ENCODE measurements at places on chromosomes 4 and X. TPM values are rescaled to one million over a fixed set of nuclear protein-coding genes. Genes with fewer than 3 reads are reported as not detected.

DNA sequence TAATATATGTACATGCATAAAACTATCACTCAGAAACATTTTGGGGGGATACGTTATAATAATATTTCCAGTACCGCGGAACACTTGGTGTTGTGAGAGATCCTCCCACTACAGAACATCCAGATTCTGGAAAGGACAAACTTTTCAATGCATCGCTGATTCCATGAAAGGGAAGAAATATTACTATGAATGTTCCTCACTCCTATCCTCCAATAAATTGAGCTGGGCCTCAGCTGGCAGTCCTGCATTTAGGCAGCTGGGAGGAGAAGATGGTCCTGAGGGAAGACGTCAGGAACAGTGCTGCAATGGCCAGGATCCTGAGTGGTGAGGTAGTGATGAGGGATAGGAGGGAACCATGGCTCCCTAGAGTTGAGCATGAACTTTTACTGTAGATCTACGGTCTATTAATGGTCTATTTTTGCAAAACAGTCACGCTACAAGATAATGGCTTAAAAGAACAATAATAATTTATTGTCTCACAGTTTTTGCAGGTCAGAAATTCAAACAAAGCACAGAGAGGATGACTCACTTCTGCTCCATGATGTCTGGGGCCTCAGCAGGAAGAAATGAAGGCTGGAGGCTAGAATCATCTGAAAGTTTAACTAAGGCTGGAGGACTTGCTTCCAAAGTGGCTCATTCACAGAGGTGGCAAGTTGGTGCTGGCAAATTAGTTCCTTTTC is 538.1 kb downstream of the STIM2 start:
- H3K4me1 ChIP-seq: no peaks in the 10 kb centered on the region
- H3K27me3 ChIP-seq: no peaks in the 10 kb centered on the region
- no peak overlapping the region for H3K27ac ChIP-seq
- no peaks in the 10 kb centered on the region for H3K36me3 ChIP-seq

DNA sequence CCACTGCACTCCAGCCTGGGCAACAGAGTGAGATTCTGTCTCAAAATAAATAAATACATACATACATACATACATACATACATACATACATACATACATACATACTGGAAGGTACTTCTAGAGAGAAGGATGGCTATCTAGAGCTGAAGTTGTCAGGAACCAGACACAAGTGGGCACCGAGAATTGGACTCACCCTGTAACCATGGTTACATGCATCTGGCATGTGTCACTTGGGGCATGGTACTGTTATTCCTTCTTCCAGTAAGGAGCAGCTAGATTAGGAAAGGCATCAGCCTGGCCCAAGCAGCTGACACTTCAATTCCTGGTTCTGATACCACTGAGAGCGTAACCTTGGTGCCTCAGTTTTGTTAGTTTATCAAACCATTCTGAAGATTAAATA is 127.1 kb downstream of the SH3KBP1 start:
- H3K4me1 ChIP-seq: peaks cover 58% of the 10 kb centered on the region
- H3K27ac ChIP-seq: peak overlapping the region; percentile 71
- peak overlapping the region; percentile 55 for H3K4me3 ChIP-seq
- peaks cover 19% of the 10 kb centered on the region for H3K36me3 ChIP-seq
- no peaks in the 10 kb centered on the region for H3K27me3 ChIP-seq

DNA sequence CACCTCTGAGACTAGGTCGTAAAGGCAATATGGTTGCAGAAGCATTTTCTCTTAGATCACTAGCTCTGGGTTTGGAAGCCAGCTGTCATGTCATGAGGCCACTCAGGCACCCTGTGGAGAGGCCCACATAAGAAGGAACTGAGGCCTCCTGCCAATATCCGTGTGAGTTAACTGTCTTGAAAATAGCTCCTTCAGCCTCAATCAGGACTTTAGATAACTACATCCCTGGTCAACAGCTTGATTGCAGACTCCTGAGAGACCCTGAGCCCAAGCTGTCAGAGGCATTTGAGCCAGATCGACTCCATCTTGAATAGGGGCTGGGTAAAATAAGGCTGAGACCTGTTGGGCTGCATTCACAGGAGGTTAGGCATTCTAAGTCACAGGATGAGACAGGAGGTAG is 15.1 kb upstream of the REPS2 start:
- no peak for DNase-seq
- H3K36me3 ChIP-seq: no peaks in the 10 kb centered on the region
- no peak overlapping the region for H3K27ac ChIP-seq
- no peak overlapping the region for H3K4me3 ChIP-seq
- no peaks in the 10 kb centered on the region for H3K27me3 ChIP-seq

GRCh38 chrX:107484002-107484726 is 34.7 kb downstream of the FRMPD3 start:
- H3K36me3 ChIP-seq: no peaks in the 10 kb centered on the region
- peaks cover 47% of the 10 kb centered on the region for H3K27me3 ChIP-seq
- H3K27ac ChIP-seq: no peak overlapping the region
- DNase-seq: no peak

DNA sequence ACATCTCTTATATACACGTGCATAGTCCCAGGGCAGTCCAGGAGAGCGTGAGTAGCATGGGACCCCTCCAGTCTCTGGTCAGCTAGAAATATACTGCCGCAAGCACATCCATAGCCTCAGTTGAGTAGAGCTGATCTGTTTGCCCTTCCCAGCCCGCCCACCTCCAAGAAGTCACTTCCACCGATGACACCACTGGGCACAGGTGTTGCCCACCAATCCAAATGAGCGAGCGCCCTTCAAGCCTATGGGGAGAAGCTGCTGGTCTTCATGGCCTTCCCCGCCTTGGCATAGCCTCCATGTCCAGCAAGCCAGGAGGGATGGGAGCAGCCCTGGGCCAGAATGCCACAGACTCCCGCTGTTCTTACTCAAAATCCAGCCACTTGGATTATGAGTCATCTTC is 10.2 kb downstream of the DUSP9 start:
- H3K27ac ChIP-seq: no peak overlapping the region
- DNase-seq: no peak
- no peaks in the 10 kb centered on the region for H3K36me3 ChIP-seq
- H3K27me3 ChIP-seq: peaks cover 57% of the 10 kb centered on the region

DNA sequence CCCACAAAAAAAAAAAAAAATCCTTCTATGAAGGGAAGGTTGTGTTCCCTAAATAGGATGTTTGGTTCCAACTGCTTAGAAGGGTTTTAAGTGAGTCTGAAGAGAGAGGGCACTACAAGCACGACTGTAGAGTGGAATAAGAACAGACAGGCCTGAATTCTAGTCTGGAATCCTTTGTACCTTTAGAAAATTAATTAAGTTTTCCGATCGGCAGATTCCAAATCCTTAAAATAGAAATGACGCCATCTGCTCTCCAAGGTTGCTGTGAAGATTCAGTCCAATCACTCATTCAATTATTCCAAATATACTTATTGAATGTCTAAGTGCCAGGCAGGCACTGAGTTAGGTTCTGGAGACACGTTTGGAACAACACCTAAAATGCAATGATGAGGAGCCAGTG is 3.8 kb downstream of the HS3ST1 start:
- H3K4me3 ChIP-seq: peak overlapping the region; percentile 92
- peaks cover 12% of the 10 kb centered on the region for H3K4me1 ChIP-seq
- no peaks in the 10 kb centered on the region for H3K27me3 ChIP-seq
- H3K27ac ChIP-seq: peak overlapping the region; percentile 85
- H3K36me3 ChIP-seq: peaks cover 100% of the 10 kb centered on the region

DNA sequence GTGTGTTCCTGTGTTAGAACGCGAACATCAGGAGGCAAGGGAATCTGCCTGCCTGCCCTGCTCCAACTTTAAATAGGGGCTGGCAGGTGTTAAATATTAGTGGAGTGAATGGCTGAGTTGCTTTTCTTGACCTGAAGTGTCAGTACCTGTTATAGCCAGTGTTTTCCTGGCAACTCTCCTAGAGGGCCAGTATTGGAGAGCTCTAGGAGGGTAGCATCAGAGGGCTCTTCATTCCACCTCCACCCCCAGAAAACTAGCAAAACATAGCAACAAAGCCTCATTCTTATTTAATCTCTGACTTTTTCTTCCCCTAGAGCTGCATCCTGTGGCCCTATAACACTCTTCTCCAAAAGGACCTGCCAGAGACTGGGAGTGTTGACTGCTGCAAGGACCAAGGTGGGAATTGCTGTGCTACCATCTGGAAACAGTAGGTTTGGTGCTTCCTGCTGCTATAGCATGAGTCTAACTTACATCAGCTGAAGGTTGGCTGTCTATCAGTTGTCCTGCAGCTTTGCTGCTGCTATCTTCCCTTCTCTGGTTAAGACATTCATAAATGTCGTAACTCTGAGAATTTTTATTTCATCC is 33.5 kb downstream of the SGMS2 start:
- DNase-seq: no peak
- H3K4me3 ChIP-seq: no peak overlapping the region
- peaks cover 28% of the 10 kb centered on the region for H3K4me1 ChIP-seq

GRCh38 chr4:30720021-30720660 is at the start of gene PCDH7:
Gene PCDH7 (plus strand): TSS chr4:30720369. CDS start chr4:30721423, 1,054 bp downstream.
- DNase-seq: peak; percentile 12
- H3K27ac ChIP-seq: no peak within 1 kb of the TSS
- H3K27me3 ChIP-seq: peaks cover 43% of the 10 kb centered on the region
- peaks cover 24% of the 10 kb centered on the region for H3K4me1 ChIP-seq
- peak within 1 kb of the TSS; percentile 79 for H3K4me3 ChIP-seq

- no peak overlapping the region for H3K27ac ChIP-seq
- DNase-seq: no peak
- peaks cover 7% of the 10 kb centered on the region for H3K4me1 ChIP-seq
- peaks cover 12% of the 10 kb centered on the region for H3K36me3 ChIP-seq
- H3K27me3 ChIP-seq: no peaks in the 10 kb centered on the region
- no peak overlapping the region for H3K4me3 ChIP-seq
Observed at GRCh38 chr4:94590493-94590892, 138.8 kb downstream of the PDLIM5 start.

GRCh38 chr4:126583509-126583908 is 1049.2 kb upstream of the INTU start:
- H3K4me3 ChIP-seq: no peak overlapping the region
- H3K4me1 ChIP-seq: no peaks in the 10 kb centered on the region
- no peaks in the 10 kb centered on the region for H3K27me3 ChIP-seq
- no peak overlapping the region for H3K27ac ChIP-seq

DNA sequence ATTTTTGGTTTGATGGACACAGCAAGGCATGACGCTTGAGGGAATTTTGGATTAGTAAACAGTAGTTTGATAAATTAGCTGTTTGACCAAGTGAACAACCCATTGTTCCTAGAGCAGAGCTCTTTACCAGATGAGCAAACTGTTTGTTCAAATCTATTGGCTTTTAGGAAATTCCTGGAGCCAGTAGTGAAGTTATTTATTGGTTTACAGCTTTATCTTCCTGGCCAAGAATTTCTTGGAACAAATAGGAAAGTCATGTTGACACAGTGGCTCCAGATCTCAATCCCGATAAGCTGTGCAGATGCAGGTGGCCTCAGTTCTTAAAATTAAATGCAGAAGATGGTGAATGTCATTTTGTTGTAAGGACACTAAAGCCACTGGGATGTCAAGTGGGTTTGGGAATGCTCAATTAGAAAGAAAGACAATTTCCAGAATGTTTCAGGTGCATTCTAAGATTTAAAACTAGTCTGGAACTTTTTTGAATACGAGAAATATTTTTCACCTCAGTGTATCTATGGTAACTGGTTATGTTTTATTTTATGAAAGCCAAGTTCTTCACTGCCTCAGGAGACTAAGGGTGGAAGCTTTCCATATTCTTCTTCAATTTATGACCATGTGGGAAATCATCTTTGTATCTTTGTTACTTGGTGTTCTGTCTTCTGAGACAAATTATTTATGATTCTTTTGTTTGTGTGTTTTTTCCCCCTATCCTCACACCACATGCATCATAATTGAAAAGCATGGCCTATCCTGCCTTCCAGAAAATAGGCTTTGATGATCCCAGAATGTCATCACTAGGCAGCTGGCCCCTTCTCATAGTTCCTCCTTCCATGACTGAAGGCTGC is 554.5 kb downstream of the STIM2 start:
- no peaks in the 10 kb centered on the region for H3K36me3 ChIP-seq
- no peak for DNase-seq
- H3K27me3 ChIP-seq: no peaks in the 10 kb centered on the region
- H3K4me1 ChIP-seq: no peaks in the 10 kb centered on the region

DNA sequence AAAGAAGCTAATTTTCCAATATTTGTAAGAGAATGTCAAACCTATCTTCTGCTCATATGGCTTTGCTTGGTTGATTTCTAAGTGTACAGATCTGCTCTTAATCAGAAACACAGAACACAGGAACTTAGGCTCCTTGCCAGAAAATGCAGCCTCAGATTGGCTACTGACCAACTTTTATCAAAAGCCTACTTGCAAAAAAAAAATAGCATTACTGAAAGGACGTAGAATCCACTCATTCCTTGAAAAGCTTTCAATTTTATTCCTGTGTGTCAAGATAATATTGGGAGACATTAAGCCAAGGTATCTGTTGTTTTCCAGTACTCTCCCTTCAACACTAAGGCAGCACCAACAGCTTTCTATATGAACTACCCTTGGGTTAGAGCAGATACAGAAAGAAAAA is 127.6 kb upstream of the INTU start:
- H3K4me1 ChIP-seq: no peaks in the 10 kb centered on the region
- no peak overlapping the region for H3K4me3 ChIP-seq
- peak; percentile 2 for DNase-seq

GRCh38 chrX:17242470-17242869 is 132.5 kb upstream of the NHS start:
- H3K4me1 ChIP-seq: no peaks in the 10 kb centered on the region
- H3K27me3 ChIP-seq: peaks cover 15% of the 10 kb centered on the region
- DNase-seq: peak; percentile 62
- no peaks in the 10 kb centered on the region for H3K36me3 ChIP-seq
- no peak overlapping the region for H3K27ac ChIP-seq

GRCh38 chrX:23737413-23737812 is 5.7 kb downstream of the ACOT9 start:
- peaks cover 10% of the 10 kb centered on the region for H3K36me3 ChIP-seq
- DNase-seq: no peak
- no peak overlapping the region for H3K27ac ChIP-seq
- H3K27me3 ChIP-seq: no peaks in the 10 kb centered on the region

DNA sequence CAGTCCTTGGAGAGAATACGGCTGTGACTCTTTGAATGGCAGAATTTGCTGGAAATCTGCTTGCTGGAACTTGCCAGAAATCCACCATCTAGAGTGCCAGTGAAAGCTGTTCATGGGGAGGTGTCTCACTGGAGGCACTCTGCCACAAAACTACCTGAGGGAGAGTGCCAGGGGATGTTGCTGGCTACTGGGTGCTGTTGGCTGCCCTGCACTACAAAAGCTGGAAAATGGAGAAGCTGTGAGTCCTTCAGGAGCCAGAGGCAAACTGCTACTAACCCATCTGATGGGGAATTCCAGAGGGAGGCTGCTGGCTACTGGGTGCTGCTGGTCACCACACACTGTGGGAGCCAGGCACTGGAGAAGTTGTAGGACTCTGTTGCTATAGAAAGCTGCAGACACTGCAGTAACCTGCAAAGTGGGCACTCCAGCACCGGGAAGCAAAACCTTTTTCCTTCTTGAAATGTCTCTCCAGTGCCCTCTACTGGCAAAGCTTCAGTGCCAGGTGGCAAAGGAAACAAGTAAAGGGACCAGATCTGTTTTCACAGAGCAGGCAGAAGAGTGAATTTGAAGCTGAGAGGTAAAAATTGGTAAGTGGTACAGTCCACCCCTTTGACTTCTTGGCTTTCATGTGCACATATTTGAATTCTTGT is 47.8 kb upstream of the HSD17B10 start:
- H3K4me3 ChIP-seq: no peak overlapping the region
- DNase-seq: peak; percentile 68
- peaks cover 11% of the 10 kb centered on the region for H3K4me1 ChIP-seq

MTCP1 gene
- total RNA-seq: 12.5 TPM

SASH3 gene
- total RNA-seq: not detected

FHDC1 gene
- 6.0 TPM for total RNA-seq

HSFX4 gene
- total RNA-seq: not detected

UGT2A1 gene
- not detected for total RNA-seq

ZNF630 gene
- 2.6 TPM for total RNA-seq

FGF13 gene
- not detected for total RNA-seq

HSFX1 gene
- total RNA-seq: 3.4 TPM

STARD8 gene
- total RNA-seq: 0.47 TPM
